ENCODE measurements at places on chromosomes 12 and 14.
A peak's percentile ranks its signal among the peaks of the same experiment; 100 is the strongest.

GRCh38 chr12:98424726-98425401 lies 90.5 kb upstream of the TMPO start:
- DNase-seq = peak; percentile 11

- no peak for DNase-seq
Measured at GRCh38 chr14:53147208-53147607, 5.9 kb downstream of the DDHD1 start.

- no peak for DNase-seq
Measured at GRCh38 chr12:113439606-113440030, 17.4 kb downstream of the SDSL start.

GRCh38 chr14:101028971-101029667 lies 125.6 kb upstream of the RTL1 start:
- DNase-seq = no peak

- no peak for DNase-seq
Measured at GRCh38 chr12:25883026-25883916, 75.2 kb upstream of the RASSF8 start.

All from stimulated activated CD4-positive, alpha-beta T cell treated with anti-CD3 and anti-CD28 coated beads, TNF-alpha, amount 100 ng/mL, for 24 hours (primary cell).